ENCODE measurements at places on chromosomes 1 and 21.

DNA sequence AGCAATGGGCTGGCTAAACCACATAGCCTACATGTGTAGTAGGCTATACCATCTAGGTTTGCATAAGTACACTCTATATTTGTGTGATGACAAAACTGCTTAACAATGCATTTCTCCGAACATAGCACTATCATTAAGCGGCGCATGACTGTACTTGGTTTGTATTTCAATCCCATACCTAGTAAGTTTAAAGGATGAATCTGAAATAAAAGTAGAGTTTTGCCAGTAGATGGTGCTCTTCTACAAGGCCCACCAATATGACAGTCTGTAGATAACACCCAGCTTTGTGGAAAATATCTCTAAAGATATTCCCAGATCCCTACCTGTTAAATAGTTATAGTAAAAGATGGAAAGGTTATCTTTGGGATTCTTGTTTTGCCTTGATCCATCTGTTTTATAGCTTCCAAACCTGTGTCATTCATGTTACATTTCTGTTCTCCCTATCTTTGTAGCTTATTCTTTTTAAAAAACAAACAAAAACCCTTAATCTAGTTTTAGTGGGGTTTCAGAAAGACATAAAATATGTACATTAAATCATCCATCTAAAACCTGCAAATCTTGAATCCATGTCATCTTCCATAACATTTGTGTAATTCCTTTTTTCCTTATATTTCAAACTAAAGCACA, 33.9 kb upstream of the ASPM start:
- peak; percentile 80 for DNase-seq

DNA sequence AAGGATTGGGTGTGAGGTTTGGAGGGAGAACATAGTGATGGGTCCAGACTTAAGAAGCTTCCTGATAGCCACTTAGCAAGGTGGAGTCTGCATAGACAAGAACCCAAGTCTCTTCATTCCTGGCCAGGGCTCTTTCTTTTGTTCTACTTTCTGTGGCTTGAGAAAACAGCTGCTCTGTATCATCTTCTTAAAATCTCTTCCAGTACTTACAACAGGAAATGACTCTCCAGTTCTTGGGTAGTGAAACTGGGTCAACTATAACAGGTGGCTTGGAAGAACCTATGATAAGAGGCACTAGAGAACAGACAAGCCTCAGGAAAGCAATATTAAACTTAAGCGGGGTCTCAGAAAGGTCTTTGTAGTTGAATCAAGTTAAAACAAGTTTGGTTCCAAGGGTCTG, 148.1 kb upstream of the USP24 start:
- DNase-seq: no peak

GRCh38 chr1:226675715-226676357, 63.2 kb downstream of the ITPKB start:
- no peak for DNase-seq

GRCh38 chr1:110878591-110878990, 5.6 kb downstream of the CD53 start:
- no peak for DNase-seq

Data from Caki2 (cell line).